ENCODE measurements at places on chromosomes 12 and 14.

GRCh38 chr14:72033365-72033764 lies 101.1 kb downstream of the RGS6 start:
- no peak for DNase-seq

DNA sequence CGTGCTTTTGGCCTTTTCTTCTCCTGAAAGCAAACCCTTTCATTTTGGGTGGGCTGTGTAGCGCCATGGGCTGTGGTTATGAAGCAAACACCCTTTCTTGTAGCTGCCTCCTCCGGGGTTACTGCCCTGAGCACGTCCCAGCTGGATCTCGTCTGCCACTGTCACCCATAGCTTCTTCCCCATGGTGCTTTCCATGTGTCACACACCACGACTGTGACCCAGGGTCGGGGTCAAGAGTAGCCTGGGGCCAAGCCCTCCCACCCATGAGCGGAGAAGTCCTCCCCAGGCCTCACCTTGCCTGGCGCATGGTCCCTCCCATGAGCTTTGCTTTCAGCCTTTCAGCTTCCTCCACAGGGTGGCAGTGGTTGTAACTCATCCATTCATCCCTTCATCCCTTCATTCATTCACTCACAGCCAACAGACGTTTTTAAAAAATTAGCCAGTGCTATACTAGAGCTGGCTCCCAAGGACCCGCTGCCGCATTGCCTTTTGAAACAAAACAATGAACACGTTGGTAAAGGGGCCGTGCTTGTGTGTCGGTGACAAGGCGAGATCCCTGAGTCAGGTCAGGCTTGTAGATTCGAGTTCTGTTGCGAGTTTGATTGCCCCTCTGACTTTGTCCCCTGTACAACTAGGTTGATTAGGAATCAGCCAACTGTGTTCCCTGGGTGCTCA lies 29.5 kb downstream of the MEG3 start:
- DNase-seq: no peak

GRCh38 chr12:24066865-24067264 lies 117.4 kb upstream of the SOX5 start:
- DNase-seq: no peak

DNA sequence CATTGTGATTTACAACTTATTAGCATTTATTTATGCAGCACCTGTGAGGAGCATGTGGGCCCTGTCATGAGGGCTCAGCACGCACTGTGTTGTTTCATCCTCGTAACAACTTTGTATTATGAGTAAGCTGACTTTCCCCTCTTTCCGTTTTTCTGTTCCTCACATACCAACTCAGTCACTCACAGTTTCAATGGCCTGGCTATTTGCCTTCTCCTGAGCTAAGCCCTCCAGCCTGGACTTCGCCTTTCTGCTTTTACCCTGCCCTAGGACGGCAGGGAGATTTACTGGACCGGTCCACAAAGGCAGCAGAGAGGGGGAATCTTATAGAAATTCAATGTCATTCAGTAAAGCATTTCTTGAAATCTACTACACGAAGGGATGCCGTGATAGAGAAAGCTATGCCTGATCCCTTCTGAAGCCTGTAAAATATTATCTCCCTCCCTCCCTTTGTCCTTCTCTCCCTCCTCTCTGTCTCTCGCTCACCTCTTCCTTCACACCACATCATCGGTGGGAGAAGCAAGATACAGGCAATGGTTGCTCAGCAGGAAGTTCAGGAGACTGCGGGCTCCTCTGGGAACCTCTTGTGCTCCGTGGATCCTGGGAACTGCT lies 219.2 kb upstream of the TBX3 start:
- no peak for DNase-seq

DNA sequence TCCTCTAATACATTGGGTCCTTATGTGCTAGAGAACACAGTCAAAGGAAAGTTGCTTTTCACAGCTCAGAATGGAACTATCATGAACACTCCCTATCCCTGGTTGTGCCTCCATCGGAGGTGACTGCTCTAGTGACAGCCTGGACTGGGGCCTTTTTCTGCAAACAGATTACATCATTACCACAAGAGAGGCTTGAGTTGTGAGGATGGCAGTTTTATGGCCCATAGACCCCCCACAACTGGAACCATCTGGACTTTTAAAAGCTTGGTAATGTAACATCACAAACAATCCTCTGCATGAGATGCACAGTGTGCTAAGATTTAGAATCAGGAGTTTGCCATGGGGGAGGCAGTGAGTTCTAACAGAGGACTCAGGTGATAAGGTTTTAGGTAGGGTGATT lies 46.6 kb upstream of the WSCD2 start:
- DNase-seq: no peak

- no peak for DNase-seq
These were observed 48.9 kb upstream of the RIN3 start for GRCh38 chr14:92464716-92465115.

- no peak for DNase-seq
These were observed 5.2 kb downstream of the MTERF2 start for GRCh38 chr12:106981788-106982187.

DNA sequence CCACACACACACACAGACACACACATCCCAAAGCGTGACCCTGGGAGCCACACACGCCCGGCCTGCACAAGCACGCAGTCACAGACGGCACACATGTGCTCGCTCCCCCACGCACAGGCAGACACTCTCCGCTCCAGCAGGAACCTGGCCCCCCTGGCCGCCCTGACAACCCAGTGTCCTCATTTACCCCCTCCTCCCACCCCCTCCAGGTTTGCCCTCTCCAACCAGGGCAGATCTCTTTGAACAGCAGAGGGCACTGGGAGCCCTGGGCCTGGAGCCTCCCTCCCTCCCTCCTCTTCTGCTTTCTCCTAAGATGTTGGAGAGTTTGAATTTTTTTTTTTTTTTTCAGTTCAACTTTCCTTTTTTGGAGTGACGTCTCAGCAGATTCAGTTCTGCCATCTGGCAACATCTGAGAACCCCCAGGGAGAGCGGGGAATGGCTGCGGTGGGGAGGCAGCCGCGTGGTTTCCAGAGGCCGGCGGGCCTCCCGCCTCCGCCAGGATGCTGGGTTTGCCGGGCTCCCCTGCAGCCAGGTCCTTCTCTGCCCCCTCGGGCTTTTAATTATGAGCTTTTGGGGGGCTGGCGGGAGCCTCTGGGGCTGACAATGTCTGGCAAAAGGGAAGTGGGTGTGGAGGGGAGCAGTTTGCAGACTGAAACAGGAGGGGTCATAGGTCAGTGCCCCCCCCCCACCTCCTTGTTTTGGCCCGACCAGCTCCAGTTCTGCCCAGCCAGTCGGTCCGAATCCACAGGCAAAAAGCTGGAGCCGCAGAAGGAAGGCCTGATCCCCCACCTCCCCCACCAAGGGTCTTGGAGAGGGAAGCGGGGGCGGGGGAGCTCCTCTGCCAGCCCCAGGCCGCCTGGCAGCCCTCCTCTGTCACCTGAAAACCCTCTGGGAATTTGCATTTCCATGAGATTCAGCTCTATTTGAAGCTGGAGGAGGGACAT lies 1.3 kb upstream of the NCOR2 start:
- DNase-seq: peak; percentile 83

DNA sequence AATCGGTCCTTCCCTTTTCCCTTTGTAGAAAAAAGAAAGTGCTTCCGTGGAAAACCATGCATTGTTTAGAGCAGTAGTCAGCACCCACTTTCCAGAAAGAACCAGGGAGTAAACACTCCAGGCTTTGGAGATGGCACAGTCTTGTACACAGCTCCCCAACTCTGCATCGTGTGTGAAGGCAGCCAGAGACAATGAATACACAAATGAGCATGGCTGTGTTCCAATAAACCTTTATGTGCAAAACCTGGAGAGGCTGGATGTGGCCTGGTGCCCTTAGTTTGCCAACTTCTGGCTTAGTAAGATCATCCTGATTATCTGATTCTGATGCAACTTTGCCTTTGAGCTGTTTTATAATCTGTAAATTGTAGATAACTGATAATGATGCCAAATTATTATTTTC lies 463.4 kb upstream of the TMEM132C start:
- peak; percentile 24 for DNase-seq

- DNase-seq: no peak
These were observed 1.5 kb upstream of the PLEKHG3 start for GRCh38 chr14:64702493-64703394.

- peak; percentile 85 for DNase-seq
These were observed at the start of gene ZNF641 for GRCh38 chr12:48350249-48351021. Gene ZNF641, minus strand, starts transcription at chr12:48350919. Its CDS starts 2,829 bp downstream, at chr12:48348090.

GRCh38 chr12:121874071-121874470 lies 14.5 kb upstream of the PSMD9 start:
- DNase-seq: no peak

GRCh38 chr12:71276541-71276940 lies 118.7 kb upstream of the TSPAN8 start:
- DNase-seq: no peak

DNA sequence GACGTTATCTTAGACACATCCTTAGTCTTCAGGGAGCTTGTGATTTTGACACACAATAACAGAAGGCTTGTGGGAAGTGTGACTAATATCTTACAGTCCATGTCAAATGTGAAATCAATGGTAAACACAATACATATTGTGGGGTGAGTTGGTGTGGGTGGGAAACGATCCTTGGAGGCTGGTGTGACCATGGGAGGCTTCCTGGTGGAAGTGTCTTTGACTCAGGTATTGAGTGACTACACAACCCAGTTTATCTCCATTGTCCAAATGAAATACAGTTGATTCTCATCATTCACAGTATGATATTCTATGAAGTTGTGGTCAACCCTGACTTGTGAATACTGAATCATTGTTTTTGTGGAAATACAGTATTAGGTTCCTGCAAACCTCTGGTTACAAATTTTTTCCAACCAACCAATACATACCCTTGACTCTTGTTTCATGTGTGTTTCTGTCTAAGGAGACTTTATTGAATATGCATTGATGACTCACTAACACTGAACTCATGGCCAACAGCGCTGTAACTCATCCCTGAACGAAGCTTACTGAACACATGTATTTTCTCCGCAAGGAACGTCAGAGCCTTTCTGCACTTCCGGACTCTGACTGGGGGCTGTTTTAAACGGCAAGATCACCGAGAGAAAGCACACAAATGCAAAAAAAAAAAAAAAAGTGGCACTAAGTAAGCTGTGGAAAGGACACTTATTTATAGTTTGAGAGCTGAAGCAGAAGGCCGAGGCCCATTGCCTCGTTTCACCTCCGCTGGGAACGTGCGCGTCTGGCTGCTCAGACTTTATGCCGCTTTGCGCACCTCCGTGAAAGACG lies 59.0 kb downstream of the CLMN start:
- no peak for DNase-seq

GRCh38 chr14:72796935-72797334 lies 97.0 kb downstream of the DPF3 start:
- DNase-seq: no peak

GRCh38 chr12:7959701-7960121 lies 23.7 kb upstream of the SLC2A3 start:
- DNase-seq: peak; percentile 81

Data from hematopoietic multipotent progenitor cell treated with erythropoietin and hydrocortisone succinate and interleukin-3 and kit ligand, for 6 days (in vitro differentiated cells).